ENCODE measurements at places on chromosomes 11 and 22.

GRCh38 chr11:87425943-87426342, 388.2 kb downstream of the TMEM135 start:
- no peak for DNase-seq

- DNase-seq: no peak
Measured at GRCh38 chr22:46245511-46245910, 4.6 kb downstream of the CDPF1 start.

DNA sequence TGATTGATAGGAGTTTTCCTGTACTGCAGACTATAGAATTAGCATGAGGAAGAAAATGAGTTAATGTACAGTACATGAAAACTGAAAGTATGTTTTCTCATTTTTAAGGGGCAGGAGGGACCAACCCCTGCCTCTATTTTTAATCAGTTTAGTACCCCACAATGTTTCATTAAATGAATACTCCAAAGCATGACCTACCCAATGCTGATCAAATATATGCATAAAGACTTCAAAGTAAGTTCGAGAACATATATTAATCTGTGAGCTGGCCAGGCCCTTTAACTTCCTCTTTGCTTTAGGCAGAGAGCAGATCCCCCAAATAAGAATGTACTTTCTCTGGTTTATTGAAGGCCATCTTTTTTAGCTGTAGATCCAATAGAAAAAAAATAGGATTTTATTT, 161.0 kb downstream of the FCHSD2 start:
- DNase-seq: no peak

- DNase-seq: no peak
Measured at GRCh38 chr11:74464746-74465145, 2.6 kb downstream of the KCNE3 start.

DNA sequence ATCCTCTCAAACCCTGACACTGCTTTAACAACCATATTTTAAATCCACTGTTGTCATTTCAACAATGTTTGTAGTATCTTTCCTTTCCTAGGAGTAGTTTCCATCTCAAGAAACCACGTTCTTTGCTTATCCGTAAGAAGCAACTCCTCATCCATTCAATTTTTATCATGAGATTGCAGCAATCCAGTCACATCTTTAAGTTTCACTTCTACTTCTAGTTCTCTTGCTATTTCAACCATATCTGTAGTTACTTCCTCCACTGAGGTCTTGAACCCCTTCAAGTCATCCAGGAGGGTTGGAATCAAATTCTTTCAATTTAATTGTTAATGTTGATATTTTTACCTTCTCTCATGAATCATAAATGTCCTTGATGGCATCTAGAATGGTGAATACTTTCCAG, 22.4 kb downstream of the CCDC82 start:
- no peak for DNase-seq

Measured in stimulated activated naive CD4-positive, alpha-beta T cell treated with Interleukin-2 at 50 U/mL for 16 hours (primary cell).